Activated T-helper 17 cell treated with anti-CD3 and anti-CD28 coated beads, Interleukin-2, amount 50 U/mL, for 72 hours (primary cell): ENCODE measurements at places on chromosomes 3 and 15. TPM values are rescaled to one million over a fixed set of nuclear protein-coding genes. Genes with fewer than 3 reads are reported as not detected.

DNA sequence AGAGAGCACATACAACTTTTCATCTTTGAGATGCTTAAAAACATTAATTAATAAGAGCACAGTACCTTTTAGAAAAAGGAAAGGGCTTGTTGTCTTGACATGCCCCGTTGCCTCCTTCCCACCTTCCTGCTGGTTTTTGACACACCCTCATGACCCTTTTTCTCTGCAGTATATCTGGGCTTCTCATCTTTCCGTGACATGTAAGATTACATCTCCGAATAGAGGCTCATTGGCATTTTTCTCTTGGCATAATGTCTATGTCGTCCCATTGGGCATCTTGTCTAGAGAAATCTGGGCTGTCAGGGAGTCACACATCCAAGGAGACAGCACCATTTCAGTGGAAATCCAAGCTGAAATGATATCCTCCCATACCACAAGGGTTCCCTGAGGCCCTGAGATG is 64.1 kb downstream of the LRTM1 start:
- ATAC-seq: no peak

DNA sequence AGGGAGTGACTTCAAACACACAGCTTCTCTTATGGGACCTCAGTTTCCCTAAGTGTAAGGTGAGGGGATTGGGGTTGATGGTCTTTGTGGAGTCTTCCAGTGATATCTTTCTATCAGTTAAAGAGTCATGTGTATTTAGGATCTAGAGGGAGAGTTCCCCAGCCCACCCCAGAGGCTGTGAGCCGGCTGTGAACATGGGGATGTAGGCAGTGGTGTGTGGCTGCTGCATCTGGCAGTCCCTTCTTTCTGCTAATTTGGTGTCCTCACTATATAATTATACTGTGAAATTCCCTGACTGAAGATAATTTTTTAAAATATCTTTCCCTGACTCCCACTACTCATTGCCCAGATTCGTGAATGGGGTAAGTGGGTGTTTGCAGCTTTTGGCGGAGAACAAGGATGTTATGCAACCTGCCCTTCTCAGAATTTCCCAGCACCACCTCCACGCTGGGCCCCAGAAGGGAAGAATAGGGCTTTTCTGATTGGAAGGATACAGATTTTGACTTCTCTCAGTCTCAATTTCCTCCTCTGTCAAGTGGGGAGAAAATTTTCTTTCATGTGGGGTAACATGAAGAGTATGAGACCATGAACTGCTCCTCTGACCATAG is 79.0 kb upstream of the RASGRF1 start:
- ATAC-seq: no peak

- ATAC-seq: no peak
Observed at GRCh38 chr3:168165390-168166269, 69.9 kb upstream of the GOLIM4 start.

GRCh38 chr3:65425880-65426279 is 612.8 kb downstream of the MAGI1 start:
- ATAC-seq: no peak

DNA sequence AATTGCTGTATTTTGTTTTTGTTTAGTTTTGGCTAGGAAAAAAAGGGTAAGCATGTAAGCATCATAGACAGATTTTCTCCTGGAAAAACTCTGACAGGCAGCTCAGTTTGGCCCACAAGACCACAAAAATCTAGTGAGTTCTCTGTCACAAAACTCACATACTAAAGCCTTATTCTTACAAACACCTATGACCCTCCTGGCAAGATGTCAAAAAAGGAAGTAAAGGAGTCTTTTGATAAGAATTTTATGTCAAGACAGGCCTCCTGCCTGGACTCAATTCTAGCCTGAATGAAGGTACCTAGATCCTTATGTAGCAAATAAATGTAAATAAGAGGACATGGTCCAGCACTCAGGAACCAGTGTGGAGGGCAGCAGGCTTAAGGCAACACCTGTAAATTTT is 668.3 kb upstream of the ZNF385D start:
- no peak for ATAC-seq

GRCh38 chr15:56410721-56411120 is 45.5 kb downstream of the TEX9 start:
- no peak for ATAC-seq

DNA sequence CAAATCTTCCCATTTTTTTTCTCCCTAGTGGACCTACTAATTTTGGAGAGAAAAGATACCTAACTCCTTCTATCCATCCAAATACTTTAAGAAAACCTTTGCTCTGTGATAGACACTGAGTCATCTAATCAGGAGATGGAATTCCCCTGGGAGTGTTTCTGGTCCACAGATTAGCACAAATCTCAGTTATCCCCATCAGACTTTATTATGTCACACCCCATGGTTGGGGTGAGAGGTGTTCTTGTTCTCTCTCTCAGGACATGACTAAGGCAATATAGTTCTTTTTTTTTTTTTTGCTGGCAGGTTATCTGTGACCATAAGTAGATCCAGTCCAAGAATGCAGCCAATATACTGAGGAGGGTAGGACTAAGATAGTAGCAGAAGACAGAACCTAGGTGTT is 15.8 kb downstream of the SLC9A9 start:
- ATAC-seq: peak; percentile 76

- ATAC-seq: no peak
Observed at GRCh38 chr3:117322866-117323265, 613.3 kb downstream of the TUSC7 start.

DNA sequence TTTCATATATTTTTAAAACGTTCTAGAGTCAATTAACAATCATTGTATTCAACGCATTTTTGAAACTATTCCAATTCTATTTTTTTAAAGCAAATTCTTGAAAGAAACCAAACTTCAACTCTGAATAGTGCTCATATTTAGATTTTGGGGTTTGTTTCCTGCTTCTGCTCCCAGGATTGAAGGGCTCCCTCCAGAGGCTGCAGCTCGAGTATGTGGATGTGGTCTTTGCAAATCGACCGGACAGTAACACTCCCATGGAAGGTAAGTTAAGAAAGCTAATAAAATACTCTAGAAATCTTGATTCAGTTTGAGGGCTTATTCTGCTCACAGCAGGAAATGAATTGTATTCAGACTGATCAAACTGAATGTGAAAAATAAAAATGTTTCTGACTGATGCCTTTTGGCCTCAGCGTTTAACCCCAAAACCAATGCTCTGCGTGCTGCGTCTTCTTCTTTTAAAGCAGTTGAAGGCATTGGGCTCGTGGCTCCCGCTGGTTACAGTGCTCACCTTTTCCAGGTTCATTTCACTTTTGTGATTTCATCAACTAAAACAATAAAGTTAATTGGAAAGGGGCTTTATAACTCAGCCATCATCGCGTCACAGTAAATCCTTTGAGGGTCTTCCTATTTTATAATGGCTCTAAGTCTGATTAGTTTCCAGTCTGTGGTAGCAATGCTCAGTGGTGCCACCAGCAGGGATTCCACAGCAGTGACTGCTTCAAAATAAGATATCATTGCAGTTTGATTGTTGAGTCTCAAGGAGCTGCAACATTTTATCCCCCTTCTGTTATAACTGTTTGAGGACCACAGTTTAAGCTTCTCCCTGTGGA is 80.1 kb downstream of the SSR3 start:
- no peak for ATAC-seq

GRCh38 chr3:157532529-157533297 is 29.5 kb upstream of the VEPH1 start:
- ATAC-seq: peak; percentile 43

- ATAC-seq: no peak
Observed at GRCh38 chr3:157445857-157446256, 9.2 kb downstream of the PTX3 start.

DNA sequence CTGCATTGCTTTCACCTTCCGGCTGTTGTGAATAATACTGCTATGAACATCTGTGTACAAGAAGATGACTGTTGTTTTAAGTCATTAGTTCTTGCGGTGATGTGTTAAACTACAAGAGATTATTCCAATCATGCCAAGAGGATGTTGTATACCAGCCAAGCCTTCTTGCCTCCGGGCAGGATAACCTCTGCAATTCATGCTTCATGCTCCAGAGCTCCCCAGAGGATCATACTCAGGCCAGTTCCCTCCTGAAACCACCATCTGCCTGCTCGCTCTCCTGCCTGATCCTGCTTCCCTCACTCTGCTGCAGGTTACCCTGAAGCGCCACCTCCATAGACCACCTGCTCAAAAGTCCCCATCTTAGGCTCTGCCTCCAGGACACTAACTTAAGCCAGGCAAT is 187.1 kb upstream of the PROK2 start:
- ATAC-seq: no peak

DNA sequence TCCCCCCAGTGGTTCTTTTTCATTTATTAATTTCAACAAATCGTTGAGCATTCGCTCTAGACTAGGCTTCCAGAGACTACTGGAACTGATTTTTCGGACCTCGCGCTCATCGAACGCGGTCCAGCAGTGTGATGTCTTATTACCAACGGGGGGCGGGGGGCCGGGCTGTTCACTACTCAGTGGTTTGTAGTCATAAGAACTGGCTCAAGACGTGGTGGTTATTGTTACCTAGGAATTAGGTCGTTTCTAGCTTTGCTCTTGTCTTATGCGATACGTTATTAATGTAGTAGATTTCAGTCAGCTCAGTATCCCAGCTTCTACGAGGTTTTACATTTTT is 858 bp downstream of the RBM5 start:
- no peak for ATAC-seq

- ATAC-seq: no peak
Observed at GRCh38 chr3:53748512-53749271, 97.5 kb downstream of the CHDH start.

GRCh38 chr15:67093504-67093862 is 28.1 kb downstream of the SMAD3 start:
- no peak for ATAC-seq

GRCh38 chr15:42137461-42138261 is 18.8 kb downstream of the PLA2G4F start:
- peak; percentile 48 for ATAC-seq

DNA sequence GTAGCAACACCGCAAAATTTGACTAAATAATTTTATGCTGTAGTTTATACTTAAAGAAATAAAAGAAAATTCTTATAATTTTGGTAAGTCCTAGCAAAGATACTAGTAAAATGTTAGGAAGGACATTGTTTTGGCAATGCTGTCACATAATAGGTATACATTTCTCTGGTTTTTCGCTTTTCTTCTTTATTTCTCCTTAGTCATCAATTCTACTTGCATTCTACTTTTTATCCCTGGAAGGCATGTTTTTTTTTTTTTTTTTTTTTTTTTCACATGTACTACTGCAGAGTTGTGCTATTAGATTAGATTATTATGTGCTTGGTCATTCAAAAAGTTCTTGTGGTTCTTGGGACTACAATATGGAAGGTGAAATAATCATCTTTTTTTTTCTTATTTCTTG is 1421.2 kb downstream of the SI start:
- ATAC-seq: no peak

DNA sequence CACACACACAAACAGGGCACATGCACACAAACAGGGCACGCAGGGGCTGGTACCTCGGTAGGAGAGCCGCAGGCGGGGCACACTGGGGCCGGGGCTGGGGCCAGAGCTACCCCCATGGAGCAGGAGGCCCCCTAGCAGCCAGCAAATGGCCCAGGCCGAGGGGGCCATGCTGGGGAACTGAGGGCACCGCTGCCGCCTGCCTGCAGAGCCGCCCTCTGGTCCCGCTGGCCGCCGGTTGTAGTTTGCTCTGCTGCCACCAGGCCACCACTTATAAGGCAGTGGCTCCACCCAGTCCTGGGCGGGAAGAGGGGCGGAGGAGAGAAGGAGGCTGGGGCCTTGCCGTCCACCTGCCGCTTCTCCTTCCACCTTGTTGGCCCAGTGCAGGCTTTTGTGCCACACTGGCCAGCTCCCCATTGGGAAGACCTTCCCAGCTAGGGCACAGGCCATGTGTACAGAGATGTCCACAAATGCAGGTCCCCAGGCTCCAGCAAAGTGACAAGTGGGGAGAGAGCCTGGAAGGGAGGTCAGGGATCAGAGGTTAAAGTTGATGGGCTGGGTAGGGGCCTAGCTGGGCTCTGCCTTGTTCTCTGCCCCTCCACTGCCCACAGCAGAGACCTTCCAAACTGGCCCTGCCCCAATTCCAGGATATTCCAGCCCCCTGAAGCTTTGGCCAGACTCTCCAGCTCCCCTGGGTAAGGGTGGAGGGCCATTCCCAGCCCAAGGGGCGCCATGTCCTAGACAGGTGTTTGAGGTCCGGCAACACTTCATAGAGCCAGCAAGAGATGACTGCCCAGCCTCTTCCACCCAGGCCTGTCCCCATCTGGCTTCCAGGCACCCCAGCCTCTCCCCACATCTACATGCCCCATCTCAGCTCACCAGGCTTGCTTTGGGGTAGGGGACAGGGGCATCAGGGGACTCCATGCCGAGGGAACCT is at the start of gene SEMA3G:
Gene SEMA3G, minus strand, starts transcription at position 244 of the 934 bp plus-strand sequence. Its CDS starts 76 bp downstream, at position 168.
- ATAC-seq: peak; percentile 96

- peak; percentile 95 for ATAC-seq
Observed at GRCh38 chr3:138066383-138066782, 49.0 kb downstream of the DZIP1L start.

GRCh38 chr15:35696767-35697231 is 150.8 kb upstream of the DPH6 start:
- peak; percentile 52 for ATAC-seq

The SEC22C gene
- 32.3 TPM for total RNA-seq

The NR1I2 gene
- 0.43 TPM for total RNA-seq

The SH2D7 gene
- not detected for total RNA-seq

The LDHAL6B gene
- not detected for total RNA-seq

The ARHGAP11A gene
- total RNA-seq: 106 TPM
